K562 (cell line): ENCODE measurements at places on chromosomes 16 and 17. TPM values are rescaled to one million over a fixed set of nuclear protein-coding genes. Genes with fewer than 3 reads are reported as not detected.

The QRICH2 gene
- total RNA-seq: 1.4 and 2.0 TPM in 2 replicates

The IGFBP4 gene
- total RNA-seq: 87.6 and 99.8 TPM in 2 replicates

The ABCC12 gene
- total RNA-seq: not detected in 2 replicates

The KRTAP16-1 gene
- total RNA-seq: not detected in 2 replicates

The MKS1 gene
- total RNA-seq: 27.0 and 27.5 TPM in 2 replicates

The ITGB4 gene
- total RNA-seq: 0.89 and 2.8 TPM in 2 replicates

The PMP22 gene
- total RNA-seq: 25.8 and 26.1 TPM in 2 replicates

The FNDC8 gene
- not detected in 2 replicates for total RNA-seq

The UMOD gene
- not detected in 2 replicates for total RNA-seq

The MEIOB gene
- total RNA-seq: 97.6 and 105 TPM in 2 replicates

The RECQL5 gene
- total RNA-seq: 34.8 and 35.7 TPM in 2 replicates

The OR1A1 gene
- not detected in 2 replicates for total RNA-seq
